NT2/D1 (cell line): ENCODE measurements at places on chromosomes 1 and 21.
A peak's percentile ranks its signal among the peaks of the same experiment; 100 is the strongest.

DNA sequence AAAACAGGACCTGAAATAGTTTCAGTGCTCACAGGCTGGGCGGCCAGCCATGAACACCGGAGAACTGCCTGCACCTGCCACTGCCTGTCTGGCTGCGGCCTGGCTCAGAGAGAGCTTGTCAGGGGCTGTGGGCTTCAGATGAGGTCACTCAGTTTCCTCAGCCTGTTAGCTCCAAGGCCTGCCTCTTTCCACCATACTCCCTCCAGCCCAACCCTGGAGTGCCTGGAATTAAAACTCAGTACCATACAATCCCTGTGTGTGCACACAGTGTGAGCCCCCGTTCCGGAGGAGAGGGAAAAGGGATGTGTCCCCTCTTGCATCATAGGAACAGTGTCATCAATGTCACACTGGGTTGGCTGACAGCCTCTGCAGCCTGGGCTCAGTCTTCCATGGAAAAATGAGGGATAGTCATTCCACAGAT lies 16.2 kb downstream of the CACNA1S start:
- no peak for DNase-seq

- DNase-seq: peak; percentile 57
Observed at GRCh38 chr1:158177700-158178450, 2.8 kb upstream of the CD1D start.

DNA sequence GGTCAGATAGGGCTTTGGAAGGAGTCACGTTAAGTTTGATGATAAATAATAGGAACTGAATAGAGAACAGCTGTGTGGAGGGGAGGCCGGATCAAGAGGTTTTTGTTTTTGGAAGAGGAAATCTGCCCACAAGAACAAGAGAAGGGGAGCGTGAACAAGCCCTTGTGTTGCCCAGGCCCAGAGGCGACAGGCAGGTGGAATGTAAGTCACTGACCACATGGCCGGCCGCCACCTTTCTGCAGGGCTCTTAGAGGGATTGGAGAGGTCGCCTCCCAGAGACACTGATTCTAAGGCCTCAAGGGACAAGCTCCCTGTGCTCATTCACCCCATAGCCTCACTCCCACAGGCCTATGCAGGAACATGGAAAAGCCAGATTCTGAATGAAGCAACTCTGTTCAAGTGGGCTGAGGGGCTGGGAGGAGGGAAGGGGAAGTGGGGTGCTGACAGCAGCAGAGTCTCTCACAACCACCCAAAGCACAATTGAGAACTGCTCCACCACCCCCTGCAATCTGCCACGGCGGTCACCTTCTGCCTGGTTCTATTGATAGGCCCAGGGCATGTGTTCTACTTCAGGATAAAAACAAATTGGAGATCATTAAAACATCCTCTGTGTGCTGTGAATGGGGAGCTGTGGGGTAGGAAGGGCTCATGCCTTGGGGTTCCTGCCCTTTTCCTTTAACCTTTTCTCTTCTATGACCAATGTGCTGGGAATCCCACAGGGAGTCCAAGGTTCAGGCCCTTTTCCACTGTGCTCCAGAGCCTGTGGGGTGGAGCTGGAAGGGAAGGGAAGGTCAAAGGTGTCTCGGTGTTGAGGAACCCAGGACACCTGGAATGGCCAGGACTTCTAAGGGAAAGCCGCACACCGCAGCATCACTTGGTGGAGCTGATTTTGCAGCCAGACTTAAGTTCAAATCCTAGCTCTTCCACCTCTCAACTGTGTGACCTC lies 63.3 kb upstream of the PARP1 start:
- DNase-seq: no peak

GRCh38 chr1:209924390-209924789 lies 13.6 kb upstream of the SYT14 start:
- no peak for DNase-seq

DNA sequence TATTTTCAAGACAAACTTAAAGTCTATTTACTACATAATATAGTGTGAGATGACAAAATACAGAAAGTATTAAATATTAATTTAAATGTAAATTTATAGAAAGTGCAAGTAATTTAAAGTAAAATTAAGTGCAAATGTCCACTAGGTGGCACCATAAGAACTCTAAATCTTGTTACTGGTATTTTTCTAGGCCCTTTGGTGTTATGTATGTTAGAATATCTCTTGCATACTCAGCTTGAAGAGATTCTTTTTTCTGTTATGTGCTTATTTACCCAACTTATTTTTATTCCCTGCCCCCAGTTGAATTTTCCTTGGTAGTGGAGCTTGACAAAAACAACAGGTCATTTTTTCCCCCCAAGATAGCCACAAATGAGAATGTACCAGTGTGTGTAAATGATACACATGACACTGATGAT lies 71.5 kb downstream of the RPS6KC1 start:
- DNase-seq: peak; percentile 40

- no peak for DNase-seq
Observed at GRCh38 chr1:160261556-160261892, 825 bp downstream of the DCAF8 start.

- DNase-seq: no peak
Observed at GRCh38 chr1:56517404-56518130, 61.8 kb downstream of the PLPP3 start.

DNA sequence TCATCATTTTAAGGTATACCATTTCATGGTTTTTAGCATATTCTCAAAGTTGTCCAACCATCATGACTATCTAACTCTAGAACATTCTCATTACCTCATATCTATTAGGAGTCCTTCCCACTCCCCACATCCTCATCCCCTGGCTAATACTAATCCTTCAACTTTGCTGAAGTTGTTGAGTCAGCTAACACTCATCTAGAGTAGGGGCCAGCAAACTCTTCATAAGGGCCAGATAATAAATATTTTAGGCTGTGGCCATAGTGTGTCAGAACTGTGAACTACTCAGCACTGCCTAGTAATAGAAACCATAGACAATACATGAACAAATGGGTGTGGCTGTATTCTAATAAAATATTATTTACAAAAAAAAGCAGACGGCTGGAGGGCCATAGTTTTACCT lies 43.0 kb downstream of the TOR3A start:
- no peak for DNase-seq
